NCI-H2081 treated with DMSO at 0.1 percent for 48 hours (cell line): ENCODE measurements at places on chromosomes 7 and 10.

DNA sequence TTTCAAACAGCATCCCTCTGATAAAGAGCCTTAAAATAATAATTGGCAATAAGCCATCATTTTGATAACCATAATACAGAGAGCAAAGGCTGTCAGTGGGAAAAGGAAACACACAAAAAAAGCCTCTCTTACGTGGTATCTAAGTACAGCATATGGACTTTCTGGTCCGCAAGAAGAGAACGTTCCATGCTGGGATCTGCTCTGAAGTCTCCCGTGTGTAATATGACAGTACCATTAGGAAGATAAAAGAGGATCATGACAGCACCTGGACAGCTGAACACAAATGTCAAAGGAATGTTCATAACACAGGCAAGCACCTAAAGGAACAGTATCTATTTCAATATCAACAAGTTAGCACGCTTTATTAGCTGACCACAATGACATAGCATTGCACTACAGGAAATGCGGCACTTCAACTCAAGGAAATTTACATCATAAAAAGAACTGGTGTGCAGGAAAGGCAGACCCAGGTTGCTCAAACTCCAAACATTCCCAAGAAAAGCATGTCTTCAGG is 9.9 kb downstream of the DCLRE1A start:
- DNase-seq = no peak

- DNase-seq = no peak
Observed at GRCh38 chr10:96501985-96502384, 11.7 kb downstream of the TLL2 start.

DNA sequence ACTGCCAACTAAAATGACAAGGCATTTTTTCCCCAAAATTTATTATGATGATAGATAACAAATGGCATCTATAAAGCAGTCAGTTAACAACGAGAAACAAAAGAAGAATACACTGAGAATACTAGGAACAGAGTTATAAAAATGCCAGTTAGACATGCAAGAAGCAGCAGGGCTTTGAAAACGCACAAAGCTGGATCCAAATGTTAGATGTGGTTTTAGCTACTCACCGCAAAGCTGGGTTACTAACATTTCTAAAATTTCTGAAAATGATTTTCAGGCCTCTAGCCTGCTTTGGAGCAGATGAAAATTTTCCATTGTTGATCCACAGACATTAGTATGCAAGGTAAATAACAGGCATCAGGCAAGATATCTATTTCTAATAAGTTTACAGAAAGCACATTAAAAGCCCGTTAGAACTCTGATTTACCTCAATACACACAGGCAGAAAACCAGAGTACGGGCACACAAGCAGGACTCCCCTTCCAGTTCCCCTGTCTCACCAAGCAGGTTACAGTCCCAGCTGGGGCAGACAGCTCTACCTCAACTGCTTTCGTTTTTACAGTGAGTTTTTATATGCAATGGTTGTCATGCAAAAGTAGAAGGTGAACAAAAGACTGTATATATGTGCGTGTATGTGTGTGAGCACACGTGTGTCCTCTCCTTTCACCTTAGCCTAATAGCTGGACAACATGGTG is 37.9 kb downstream of the GLI3 start:
- DNase-seq = no peak

- no peak for DNase-seq
Observed at GRCh38 chr10:93790439-93790838, 32.7 kb downstream of the LGI1 start.

DNA sequence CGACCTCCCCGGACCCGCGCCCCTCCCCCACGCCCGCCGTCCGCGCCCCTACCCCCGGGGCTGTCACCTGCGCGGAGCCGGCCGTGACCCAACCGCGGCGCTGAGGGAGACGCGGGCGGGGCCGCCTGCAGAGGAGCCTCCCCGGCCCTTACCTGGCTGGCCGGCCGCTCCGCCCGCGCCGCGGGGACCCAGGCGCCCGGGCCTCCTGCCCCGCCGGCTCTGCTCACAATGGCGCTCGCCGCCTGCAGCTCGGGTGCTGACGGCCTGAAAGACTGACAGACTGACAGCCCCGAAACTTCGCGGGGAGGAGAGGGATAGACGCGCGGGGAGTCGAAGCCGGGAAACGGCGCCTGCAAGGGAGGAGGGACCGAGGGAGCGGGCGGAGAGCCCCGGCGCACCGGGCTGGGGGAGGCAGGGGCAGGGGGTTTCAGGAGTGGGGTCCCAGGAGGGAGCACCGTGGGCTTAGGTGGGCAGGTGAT is 393 bp downstream of the ZNF467 start:
- DNase-seq = no peak

DNA sequence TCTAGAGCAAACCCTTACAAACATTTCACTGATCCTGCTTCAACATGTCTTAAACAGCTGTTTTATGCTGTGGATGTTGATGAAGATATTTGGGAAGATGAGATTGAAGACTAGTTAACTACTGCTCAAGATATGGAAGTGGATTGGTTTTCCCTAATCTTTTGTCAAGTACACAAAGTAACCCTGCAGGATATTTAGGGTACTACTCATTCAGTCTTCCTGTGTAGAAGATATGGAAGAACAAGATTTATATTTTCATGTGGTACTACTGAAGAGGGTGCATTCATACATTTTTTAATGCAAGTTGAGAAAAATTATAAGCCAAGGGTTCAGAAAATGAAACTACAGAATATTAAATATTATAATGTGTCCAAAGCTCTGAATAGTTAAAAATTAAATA is 18.3 kb upstream of the TMEM140 start:
- DNase-seq = no peak

- DNase-seq = no peak
Observed at GRCh38 chr7:27235387-27236311, 7.0 kb upstream of the EVX1 start.

GRCh38 chr10:51462076-51462779 is 237.2 kb downstream of the CSTF2T start:
- DNase-seq = no peak

DNA sequence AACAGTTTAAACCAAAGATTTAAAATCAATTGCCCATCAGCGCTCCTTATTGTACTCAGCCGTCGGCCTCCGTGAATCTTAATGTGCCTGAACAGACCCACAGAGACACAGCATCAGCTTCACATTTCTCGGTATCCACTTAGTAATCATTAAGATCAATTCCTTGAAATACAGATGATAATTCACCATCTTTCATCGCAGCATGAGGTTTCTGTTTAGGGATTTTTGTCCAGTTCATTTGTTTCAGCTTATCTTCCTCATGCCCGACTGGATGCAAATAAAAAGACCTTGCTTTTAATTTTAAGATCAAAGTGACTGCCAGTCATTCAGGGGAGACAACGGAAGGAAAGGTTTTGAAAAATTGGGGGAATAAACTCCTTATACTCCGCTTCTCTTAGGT is 207.8 kb downstream of the WDR37 start:
- no peak for DNase-seq

- DNase-seq = no peak
Observed at GRCh38 chr7:129170441-129171021, 17.9 kb upstream of the SMO start.

DNA sequence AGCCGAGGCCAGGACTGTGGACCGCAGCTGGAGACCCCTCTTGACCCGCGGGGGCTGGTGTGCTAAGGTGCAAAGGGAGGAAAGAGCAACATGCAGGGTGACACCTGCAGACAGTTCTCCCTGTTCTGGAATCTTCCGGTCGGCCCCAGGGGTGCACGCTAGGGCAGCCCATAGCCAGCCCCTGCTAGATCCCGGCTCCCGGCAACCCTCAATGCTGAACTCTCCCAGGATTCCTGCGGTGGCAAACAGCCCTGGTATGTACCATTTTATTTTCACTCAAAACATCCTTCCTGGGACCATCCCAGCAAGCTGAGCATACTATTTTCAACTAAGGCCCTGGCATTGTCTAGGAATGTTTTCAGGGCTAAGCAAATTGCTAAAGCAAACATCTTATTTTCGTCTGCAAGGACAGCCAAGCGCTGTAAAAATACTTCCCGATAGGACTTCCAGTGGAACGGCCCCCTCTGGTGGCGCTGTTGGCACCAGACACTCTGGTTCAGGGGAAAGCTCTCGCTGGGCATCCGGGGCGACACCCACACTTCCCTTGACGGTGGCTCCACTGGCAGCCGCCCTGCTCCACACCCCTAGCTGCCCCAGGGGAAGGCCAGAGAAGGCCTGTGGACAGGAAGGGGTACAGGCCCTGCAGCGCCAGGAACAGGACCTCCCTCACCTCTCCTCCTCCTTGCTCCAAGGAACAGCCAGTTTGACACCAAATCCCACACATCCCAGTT is 99.4 kb downstream of the CTBP2 start:
- no peak for DNase-seq

DNA sequence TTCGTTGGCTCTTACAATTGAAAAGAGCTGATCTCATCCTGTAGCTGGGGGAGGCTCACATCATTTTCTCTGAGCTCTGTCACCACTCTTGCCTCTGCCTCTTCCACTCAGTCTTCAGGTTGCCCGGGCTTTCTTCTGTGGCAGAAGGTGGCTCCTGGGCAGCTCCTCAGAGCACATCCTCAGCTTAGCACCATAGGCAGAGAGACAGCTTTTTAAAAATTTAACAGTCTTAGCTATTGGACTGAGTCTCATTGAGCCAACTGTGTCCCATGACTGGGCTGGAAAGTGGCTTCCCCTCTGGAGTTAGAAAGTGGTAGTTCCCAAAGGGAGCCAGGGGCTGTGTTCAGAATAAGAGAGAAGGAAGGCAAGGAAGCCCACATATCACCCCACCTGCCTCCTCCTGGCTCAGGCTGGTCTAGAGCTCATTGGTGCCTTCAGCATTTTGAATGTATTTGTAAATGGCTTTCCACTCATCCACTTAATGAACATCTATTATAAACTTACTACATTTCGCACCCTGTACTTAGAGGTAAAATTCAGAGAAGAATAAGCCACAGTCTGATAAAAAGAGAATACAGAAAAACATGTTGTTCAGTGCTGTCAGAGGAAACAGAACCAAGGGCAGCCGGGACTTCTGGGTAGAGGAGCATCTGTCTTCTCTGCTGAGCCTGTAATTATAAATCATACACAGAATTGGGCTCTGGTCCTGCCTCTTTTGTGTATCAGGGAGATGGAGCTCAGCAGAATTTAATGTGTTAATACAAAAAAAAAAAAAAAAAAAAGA is 119.3 kb downstream of the WDFY4 start:
- DNase-seq = no peak

- no peak for DNase-seq
Observed at GRCh38 chr7:43922726-43923125, 3.5 kb upstream of the UBE2D4 start.

- DNase-seq = no peak
Observed at GRCh38 chr7:145644426-145645134, 472.0 kb upstream of the CNTNAP2 start.

GRCh38 chr10:30579574-30579973 is 50.0 kb downstream of the LYZL2 start:
- no peak for DNase-seq

DNA sequence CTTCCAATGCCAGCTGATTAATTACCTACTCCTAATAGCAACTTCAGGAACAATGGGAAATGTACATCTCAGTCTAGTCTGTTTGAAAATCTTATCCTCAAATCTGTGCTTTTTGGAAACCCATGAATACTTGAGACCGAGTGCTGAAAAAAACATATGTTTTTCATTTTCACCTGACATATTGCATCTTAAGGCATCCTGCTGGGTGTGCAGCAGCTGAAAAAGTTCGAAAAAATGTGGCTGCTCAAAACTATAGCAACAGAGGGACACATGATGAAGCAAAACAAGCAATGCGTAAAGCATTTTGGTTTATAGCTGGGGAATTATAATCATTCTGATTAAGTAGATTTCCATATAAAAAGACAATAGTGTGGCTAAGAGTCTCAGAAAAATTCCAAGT is 218.0 kb downstream of the CREB5 start:
- DNase-seq = no peak

DNA sequence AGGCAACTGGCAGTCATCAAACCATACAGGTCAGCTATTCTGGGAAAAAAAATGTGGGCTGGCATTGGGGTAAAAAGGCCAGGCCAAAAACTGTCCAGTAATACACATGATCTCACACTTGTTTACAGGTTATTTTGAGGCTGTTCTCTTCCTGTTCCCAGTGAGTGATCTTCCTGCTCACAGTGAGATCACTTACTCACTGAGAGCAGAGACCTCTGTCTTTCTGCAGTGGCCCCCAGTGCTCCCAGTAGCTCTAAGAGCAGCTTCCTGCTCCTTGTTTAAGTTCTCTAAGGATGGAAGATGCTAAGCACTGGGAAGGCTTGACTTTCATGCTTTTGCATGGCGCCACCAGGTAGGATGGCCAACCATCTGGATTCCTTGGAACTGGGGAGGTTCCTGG is 93.5 kb upstream of the KIAA1217 start:
- no peak for DNase-seq

GRCh38 chr10:47378606-47379444 is 5.3 kb downstream of the ZNF488 start:
- DNase-seq = no peak

DNA sequence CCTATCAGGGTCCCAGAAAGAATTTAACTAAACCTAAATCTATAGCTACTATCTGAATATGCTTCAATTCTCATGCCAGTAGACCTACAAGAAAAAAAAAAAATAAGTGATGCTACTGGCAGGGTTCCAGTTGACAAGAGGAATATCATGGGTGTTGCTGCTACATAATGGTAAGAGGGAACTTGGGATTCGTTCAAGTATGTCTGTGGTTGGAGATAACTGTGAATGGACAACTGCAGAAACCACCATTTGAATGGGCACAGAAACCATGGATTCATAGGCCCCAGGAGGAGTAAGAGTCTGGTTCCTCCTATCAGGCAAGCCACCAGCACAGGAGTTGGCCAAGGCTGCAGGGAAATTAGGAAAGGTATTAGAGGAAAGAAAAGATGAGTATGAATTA is 287.6 kb upstream of the HGF start:
- DNase-seq = no peak

GRCh38 chr7:132080967-132081668 is 495.2 kb downstream of the PLXNA4 start:
- no peak for DNase-seq

DNA sequence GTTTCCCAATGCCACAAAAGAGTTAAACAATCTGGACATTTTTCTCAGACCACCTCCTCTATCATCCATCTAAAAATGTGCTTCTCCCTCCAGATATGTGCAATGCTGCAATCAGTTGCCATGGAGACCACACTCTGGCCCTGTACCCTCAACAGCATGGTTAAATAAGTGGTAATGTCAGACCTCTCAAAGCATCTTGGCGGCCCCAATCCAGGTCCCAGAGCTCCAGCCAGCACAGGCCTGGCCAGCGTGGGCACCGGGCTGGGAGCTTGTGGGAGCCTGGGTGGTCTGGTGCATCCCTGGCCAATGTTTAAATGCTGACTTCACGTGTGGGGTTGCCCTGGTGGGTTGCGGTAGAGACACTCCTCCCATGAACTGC is 362.9 kb upstream of the ZNF32 start:
- DNase-seq = no peak

DNA sequence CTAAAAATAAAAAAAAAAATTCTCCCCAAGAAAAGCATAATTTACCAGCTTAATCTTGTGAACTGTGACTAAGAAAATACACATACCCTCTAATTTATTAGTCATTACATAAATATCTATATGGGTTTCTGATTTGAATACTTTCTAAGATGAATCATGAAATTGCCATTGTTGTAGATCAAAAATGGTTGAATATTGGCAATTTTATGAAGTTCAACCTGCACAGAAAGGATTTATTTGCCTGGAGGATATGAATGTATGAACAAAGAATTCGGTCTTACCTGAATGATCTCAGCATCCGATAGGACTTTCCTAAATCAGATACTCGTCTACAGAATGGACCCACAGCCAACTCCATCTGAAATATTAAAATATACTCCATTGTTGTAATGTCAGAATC is 61.5 kb downstream of the HBP1 start:
- no peak for DNase-seq
